ENCODE measurements at places on chromosomes 6 and 20. TPM values are rescaled to one million over a fixed set of nuclear protein-coding genes. Genes with fewer than 3 reads are reported as not detected.

Gene THBD
- total RNA-seq = 73.3 TPM

Gene NKX2-2
- total RNA-seq = not detected

DNA sequence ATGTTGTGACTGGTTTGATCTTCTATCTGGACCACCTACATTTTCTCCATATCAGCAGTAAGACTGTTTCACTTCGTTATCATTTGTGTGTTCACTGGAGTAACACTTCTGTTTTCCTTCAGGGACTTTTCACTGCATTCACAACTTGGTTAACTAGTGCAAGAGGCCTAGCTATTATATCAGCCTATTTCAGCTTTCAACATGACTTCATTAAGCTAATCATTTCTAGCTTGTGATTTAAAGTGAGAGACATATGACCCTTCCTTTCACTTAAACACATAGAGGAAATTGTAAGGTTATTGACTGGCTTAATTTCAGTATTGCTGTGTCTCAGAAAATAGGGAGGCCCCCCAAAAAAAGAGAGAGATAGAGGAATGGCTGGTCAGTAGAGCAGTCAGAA is 622.8 kb upstream of the NRSN1 start:
- no peaks in the 10 kb centered on the region for H3K27me3 ChIP-seq
- no peak for DNase-seq
- H3K27ac ChIP-seq = no peak overlapping the region
- H3K4me3 ChIP-seq = no peak overlapping the region
- no peaks in the 10 kb centered on the region for H3K36me3 ChIP-seq
- H3K4me1 ChIP-seq = no peaks in the 10 kb centered on the region

DNA sequence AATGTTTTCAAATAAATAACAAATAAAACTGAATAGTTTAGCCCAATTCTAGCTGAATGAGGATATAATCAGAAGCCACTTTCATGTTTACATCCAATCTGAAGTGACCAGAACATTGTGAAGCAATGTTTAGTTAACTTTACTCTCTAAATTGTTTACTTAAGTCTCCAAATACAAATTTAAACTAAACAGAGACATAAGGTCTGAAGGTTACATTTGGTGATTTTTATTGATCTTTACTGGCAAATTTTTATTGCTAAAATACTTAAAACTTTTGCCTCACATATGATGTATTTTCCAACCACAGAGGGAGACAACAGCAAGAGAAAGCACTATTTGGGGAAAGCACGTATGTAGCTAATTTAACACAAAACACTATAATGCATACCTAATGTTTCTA is 106.8 kb upstream of the THEMIS start:
- no peak overlapping the region for H3K27ac ChIP-seq
- no peaks in the 10 kb centered on the region for H3K27me3 ChIP-seq
- H3K4me3 ChIP-seq = no peak overlapping the region
- H3K4me1 ChIP-seq = peaks cover 6% of the 10 kb centered on the region

DNA sequence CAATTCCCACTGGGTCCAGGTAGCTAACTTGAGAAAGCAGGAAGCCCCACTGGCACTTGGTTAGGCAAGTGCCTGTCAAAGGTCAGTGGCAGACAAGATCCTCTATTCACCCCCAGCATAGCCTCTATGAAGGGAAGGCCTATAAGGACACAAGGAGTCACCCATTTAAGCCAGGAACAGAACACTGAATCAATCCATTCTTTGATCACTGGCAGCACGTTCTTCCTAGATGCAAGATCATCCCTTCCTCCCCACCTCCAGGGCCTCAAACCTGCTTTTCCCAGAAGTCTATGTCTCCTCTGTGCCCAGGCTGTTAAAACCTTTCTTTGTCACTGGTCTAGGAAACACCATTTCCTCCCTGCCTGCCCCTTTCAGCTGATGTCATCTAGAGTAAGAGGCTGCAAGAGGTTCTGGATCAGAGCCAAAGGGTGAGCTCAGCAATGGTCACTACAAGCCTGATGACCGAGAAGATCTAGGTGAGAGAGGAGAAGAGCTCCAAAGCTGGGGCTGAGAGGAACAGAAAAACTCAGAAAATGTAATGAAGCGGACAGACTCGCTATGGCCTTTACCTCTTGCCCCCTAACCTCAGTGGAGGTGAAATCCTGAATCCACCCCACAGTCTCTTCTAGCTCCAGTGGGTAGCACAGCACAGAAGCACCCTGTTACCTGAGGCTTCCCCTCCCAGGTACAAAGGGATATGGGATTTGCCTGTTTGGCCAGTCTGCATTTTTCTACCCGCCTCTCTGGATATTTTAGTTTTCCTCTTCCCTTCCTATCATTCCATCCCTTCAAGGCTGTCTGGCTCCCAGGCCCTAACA is 1.8 kb downstream of the GTPBP2 start:
- DNase-seq = peak; percentile 85
- no peaks in the 10 kb centered on the region for H3K27me3 ChIP-seq
- peaks cover 5% of the 10 kb centered on the region for H3K4me1 ChIP-seq
- peaks cover 32% of the 10 kb centered on the region for H3K36me3 ChIP-seq
- peak overlapping the region; percentile 78 for H3K27ac ChIP-seq
- H3K4me3 ChIP-seq = no peak overlapping the region

- no peaks in the 10 kb centered on the region for H3K4me1 ChIP-seq
- peak overlapping the region; percentile 21 for H3K27ac ChIP-seq
Observed at GRCh38 chr6:152110886-152111820, 303.7 kb downstream of the ESR1 start.

All from lung (tissue), 17 donors.